Right forelimb (tissue), 1 donor: ENCODE measurements at places on chromosomes 5 and 9.

DNA sequence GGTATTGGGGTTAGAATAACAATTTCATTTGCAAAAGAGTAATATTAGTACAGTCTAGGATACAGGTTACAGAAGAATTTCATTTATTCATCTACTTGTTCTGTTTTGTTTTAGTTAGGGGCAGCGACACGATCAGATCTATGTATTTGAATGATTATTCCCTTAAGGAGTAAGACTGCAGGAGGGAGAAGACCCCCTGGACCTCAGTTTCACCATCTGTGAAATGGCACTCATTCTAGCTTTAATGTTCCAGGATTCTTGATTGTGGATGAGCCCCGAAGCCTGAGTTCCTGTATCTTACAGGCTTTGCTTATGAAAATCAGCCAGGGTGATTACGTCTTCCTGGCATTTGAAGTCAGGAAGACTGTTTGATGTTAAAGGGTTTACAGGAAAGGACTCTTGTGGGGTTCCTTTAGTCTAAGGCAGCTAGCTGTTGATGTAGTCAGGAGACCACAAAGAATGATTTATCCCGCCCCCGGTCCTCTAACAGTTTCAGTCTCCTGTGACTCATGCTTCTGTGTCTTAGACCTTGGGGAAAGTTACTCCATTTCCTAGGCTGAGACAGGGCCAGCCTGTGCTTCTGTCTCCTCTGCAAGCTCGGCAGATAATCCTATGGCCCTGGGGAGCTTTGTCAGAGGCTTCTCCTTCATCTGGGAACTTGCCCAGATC, 11.5 kb downstream of the SMIM3 start:
- no peak for DNase-seq

GRCh38 chr9:87112656-87113055, 165.3 kb upstream of the GAS1 start:
- DNase-seq: no peak

- DNase-seq: no peak
These were observed 250.4 kb downstream of the EBF1 start for GRCh38 chr5:158849219-158849791.

- DNase-seq: no peak
These were observed 35.0 kb upstream of the TLE1 start for GRCh38 chr9:81724242-81724889.
